ENCODE measurements at places on chromosomes 2 and 18.

- no peak for DNase-seq
These were observed 41.4 kb downstream of the BMP10 start for GRCh38 chr2:68829749-68830148.

- peak; percentile 27 for DNase-seq
These were observed 26.5 kb upstream of the MCFD2 start for GRCh38 chr2:46942143-46942526.

DNA sequence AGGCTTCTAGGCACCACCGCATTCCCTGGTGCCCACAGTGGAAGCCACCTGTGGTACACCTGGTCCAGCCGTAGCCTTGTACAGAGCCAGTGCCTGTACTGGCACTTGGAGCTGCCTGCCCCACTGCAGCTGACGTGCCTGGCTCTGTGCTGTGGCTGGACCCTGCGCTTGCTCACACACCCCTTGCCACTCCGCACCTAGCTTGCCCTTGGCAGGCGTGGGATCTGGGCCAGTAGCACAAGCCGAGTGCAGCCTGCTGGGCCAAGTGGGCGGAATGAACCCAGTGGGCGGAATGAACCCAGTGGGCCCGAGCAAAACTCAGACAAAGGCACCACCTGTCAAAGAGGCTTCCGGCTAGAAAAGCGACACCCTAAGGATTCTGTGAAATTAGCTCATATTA lies 126.3 kb downstream of the ARHGAP28 start:
- DNase-seq = no peak

DNA sequence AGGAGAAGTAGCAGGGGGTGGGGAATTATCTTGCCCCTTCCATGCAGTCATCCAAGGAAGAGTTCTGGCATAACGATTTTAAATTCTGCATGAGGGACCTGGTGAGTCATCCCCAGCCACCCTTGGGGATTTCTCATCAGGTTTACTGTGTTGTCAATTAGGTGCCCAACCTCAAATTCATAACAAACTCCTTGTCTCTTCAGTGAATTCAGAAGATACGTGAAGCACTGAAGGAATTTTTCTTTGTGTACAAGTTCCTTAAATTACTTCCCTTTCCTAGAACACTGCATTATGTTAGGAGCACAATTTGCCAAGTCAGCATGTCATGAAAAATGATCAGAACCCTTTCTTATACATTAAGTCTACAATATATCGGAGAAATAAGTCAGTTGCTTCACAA lies 70.8 kb upstream of the NOSTRIN start:
- no peak for DNase-seq

GRCh38 chr2:23803965-23804542 lies 122.9 kb downstream of the ATAD2B start:
- peak; percentile 27 for DNase-seq

- no peak for DNase-seq
These were observed 61.6 kb downstream of the BMP10 start for GRCh38 chr2:68809324-68810240.

GRCh38 chr2:23376972-23377371 lies 8.0 kb upstream of the KLHL29 start:
- DNase-seq = no peak

GRCh38 chr18:9814431-9814830 lies 71.3 kb upstream of the TXNDC2 start:
- no peak for DNase-seq

GRCh38 chr2:48888066-48888465 lies 132.5 kb upstream of the LHCGR start:
- no peak for DNase-seq

- DNase-seq = no peak
These were observed 43.3 kb downstream of the WDFY1 start for GRCh38 chr2:223901854-223902253.

DNA sequence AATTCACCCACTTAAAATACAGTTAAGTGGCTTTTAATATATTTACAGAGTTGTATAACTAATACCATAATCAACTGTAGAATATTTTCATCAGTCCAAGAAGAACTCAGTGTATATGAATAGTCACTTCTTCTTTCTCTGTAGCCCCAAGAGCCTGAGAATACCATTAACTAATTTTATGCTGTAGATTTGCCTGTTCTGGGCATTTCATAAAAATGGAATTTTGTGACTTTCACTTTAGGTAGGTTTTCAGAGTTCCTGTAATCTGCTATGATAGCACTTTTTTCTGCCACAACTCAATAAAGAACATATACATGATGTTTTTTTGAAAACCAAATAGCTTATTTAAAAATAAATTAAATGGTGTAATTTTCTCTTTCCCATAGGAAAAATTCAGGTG lies 57.6 kb downstream of the CCDC102B start:
- no peak for DNase-seq

DNA sequence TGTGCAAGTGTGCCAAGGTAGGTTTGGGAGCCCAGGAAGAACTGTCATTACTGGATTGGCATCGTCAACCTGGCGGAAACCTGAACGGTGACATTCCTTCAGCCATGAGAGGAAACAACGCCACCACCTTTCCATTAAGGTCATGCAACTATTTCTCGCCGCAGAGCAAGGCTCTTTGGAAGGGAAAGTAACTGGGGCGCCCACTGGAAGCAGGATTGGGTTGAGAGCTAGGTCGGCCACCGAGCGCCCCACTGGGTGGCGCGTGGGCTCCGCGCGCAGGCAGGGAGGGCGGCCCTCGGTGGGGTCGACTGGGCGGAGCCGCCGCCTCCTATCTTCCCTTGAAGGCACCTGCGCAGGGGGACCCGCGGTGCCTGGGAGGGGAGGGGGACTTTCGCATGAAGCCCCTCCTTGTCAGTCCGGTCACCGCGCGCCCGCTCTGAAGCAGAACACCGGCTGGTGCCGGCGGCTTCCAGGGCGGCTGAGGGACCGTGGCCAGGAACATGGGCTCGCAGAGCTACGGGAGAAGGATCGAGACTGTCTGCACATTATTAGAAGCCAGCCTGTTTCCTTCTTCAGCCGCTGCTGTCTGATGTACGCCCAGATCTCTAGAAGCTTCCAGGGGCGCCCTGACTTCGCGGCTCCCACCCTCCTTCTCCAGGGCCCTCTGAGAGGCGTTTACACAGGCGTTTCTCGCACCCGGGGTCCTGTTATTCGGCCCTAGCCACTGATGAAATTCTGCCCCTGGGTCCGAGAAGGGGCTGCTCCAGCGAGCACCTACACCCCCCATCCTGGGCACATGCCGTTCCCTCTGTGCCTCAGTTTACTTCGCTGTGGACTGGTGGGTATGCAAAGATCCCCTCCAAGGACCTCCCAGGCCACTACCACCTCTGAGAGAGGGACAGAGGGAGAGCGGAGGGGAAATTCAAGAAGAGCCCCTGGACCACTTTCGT lies 27.3 kb upstream of the MAL start:
- no peak for DNase-seq

DNA sequence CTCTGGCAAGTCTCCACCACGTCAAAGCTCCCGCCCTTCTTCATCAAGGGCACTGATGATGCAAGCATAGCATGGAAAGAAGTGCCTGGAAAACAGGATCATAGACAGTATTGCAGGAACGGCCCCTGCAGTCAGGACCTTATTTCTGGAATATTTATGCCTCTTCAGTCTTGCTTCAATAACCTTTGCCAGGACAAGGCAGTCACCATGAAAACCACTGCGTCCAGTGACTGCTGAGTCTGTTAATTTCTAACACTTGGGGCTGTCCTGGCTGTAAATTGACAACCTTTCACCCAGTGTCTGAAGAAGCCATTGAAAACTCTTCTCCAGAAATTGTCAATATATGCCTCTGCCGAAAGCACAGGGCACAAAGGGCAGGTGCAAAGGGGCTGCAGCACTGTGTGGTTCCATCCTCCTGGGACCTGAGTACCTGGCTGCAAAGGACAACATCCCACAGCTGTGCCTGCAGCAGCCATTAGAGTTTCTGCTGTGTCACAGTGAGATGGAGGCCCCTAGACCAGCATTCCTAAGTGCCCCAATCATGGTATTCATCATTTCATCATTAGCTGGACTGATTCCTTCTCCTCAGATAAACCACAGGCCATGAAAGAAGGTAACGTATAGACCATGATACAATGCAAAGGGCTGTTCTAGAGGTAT lies 819.6 kb downstream of the RNF144A start:
- no peak for DNase-seq

DNA sequence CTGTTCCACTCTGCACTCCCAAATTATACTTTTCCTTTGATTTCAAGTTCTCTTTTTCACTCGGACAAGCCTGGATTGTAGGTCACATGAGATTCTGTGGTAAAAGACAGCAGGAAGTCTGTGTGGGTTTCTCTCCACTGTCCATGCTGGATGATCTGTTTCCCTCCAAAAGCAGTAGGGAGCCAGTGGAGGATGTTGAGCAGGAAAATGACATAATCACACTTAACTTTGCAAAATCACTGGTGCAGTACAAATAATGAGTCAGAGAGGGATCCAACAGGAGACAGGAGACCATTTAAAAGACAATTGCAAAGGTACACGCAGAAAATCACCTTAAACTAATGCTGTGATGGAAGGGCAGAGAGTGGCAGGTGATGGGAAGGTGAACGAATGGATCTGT lies 301.3 kb downstream of the ZNF407 start:
- DNase-seq = no peak

GRCh38 chr18:78865056-78865598 lies 114.5 kb upstream of the SALL3 start:
- no peak for DNase-seq

GRCh38 chr18:46439037-46439436 lies 218.0 kb downstream of the LOXHD1 start:
- DNase-seq = no peak
